ENCODE measurements at places on chromosomes 3 and 15.

GRCh38 chr3:155308831-155309230 is 15.3 kb upstream of the STRIT1 start:
- peak; percentile 63 for DNase-seq

DNA sequence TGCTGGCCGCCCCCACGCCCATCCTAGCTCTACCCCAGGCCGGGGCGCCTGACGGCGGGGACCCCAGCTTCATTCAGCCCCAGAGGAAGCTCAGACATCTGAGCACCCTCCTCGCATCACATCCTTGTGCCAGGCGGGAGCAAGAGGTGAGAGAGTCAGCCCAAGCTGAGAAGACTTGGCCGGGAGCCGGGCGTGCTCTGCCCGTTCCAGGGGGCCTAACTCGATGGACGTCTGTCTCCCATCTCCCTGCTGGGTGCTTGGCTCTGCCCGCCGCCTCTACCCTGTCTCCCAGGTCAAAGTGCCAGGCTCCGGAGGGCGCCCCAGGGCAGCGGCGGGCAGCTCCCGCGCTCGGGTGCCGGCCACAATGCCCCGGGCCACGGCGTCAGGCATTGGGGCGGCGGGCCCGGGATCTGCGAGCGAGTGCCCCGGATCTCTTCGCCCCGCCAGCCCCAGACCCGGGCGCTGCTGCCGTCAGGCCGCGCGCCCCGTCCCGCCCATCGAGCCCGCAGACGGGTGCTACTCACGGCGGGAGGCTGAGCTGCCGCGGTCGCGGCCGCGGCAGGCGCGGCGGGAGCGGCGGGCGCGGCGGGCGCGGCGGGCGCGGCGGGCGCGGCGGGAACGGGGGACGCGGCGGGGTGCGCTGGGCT is 388 bp downstream of the DAPK2 start:
- DNase-seq = peak; percentile 13

DNA sequence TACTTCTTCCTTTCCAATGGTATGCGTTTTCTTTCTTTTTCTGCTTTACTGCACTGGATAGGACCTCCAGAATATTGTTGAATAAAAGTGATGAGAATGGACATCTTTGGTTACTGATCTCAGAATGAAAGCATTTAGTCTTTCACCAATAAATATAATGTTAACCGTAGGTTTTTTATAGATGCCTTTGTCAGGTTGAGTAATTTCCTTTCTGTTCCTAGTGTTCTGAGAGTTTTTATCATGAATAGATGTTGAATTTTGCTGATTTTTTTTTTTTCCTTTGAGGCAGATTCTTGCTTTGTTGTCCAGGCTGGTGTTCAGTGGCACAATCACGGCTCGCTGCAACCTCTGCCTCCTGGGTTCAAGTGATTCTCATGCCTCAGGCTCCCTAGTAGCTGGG is 158.4 kb downstream of the KLHL25 start:
- no peak for DNase-seq

DNA sequence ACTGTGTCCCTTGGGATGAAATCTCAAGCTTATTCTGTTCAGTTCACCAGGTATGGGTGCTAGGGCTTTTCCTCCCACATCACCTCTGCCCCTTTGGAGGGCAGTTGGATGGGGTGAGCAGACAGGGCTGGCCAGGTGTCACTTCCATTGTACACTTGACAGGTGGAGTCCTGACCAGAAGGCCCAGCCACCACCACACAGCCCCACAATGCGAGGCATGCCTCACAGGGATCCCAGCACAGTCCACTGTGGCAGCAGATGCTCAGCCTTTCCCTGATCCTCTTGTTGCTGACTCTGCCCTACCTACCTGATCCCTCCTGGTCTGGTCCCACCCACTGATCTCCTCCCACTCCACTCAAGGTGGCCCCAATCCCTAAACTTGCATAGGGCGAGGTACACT is 88.2 kb downstream of the ANP32A start:
- no peak for DNase-seq

- no peak for DNase-seq
Measured at GRCh38 chr3:9791127-9791526, 1.1 kb downstream of the TADA3 start.

DNA sequence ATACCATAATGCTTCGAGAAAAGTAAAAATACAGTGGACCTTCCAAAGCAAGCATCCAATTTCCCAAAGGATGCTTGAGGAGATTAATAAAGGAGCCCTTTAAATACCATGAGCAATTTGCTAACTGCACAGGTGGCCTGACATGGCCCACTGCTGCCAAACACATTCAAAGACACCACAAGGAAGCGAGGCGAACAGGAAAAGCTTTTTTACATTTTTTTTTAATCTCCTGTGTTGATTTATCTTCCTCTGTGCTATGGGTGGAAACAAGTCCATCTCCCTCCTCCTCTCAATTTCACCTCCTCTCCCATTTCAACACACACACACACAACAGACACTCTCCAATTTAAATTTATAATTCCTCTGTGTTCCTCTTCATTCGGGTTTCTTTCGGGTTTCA is 243.4 kb downstream of the IGSF11 start:
- DNase-seq = no peak

DNA sequence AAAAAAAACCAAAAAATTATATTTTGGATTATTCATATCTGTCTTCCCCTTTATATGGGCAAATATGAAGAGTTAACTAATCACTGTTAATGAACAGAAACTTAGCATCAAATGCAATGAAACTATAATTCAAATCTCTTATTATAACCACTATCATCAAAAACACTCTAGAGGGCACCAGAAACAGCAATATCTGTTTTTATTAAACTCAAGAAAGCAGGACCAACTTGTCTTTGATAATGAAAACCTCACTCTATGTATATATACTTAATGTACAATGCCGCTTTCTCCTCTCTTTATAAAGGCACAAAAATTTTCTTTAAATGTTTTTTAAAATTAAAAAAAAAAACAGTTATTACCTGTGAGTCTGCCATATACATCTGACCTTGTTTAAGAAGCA is 92.7 kb downstream of the UACA start:
- DNase-seq = peak; percentile 29

DNA sequence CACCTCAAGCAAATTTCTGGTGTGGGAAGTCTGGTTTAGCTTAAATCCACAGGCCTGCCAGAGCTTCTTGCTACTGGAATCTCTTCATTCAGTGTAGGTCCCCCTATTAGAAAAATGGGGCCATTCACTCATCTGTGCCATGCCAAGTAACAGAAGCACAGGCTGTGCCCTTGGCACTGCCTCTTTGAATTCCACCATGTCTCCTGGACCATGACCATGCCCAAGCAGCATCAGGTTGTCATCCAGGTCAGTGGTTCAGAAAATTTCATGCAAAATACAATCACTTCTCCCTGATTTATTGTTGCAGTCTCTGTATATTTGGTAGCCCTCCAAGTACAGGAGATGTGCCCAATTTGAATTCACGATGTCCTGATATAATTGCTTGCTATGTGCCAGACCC is 602.1 kb upstream of the ZNF385D start:
- DNase-seq = no peak

DNA sequence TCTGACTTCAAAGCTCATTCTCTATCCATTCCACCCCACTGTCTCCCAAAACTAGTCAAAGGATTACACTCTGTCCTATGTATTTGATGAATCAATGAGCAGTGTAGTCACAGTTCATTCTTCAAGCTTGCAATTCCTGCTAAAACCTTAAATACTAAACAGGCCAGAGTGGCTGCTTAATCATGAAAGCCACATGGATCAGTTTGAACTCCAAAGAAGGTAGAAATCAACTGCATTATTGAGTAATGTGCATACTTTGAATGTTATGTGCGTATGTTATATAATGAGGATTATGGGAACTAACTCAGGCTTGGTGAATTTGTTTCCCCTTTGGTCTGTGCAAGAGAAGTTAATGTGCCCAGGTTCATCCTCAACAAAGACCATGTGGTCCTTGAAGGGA is 45.4 kb downstream of the PRICKLE2 start:
- DNase-seq = no peak

DNA sequence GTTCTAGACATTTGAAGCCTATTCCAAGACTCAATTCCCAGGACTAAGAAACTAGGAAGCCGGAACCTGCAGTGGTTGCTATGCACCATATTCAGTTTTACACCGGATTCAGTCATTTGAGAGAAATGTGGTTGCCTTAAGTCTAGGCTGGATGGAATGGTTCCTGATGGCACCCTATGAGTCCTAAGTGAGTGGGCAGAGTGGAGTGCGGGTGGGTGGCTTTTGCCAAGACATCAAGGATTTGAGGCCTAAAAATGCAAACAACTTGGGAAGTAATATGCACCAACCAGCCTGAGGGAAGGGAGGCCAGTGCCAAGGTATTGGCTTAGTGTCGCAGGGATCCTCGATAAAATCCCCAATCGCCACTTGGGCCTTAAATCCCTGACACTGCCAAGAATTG is 4.2 kb upstream of the CD276 start:
- no peak for DNase-seq

GRCh38 chr15:50067254-50067653 is 51.8 kb downstream of the ATP8B4 start:
- peak; percentile 32 for DNase-seq

GRCh38 chr15:56732886-56733135 is 498 bp downstream of the ZNF280D start:
- no peak for DNase-seq

- DNase-seq = no peak
Measured at GRCh38 chr3:14846226-14846880, 27.6 kb downstream of the FGD5 start.

GRCh38 chr3:50270422-50271224 is 1.7 kb downstream of the SEMA3B start:
- no peak for DNase-seq

DNA sequence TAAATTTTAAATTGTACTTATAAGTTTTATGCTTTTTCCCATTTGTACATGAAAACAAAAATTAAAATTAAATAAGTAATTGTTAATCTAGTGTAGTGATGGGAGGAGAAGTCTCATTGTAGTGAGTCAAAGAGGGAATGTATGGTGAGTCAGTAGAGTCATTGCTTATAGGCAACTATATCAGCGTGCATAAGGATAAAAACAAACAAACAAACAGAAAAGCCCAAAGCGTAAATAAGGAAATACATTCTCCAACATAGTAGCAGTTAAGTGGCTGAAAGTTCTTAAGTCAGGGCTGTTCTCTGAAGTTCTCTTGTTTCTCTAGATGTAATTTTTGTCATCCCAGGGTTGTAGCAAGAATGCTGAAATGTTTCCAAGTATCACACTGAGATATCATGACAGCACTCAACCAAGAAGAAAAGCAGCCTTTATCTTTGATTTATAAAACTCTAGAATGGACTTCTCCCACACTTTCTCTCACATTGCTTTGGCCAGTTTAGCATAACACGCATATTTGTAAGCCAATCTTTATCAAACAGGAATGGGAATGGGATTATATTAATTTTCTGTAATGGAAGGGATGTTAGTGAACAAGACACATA is 184.1 kb upstream of the TP63 start:
- DNase-seq = no peak

GRCh38 chr15:79002581-79002980 is 57.7 kb upstream of the CTSH start:
- peak; percentile 56 for DNase-seq

GRCh38 chr3:197344582-197345318 is 46.3 kb upstream of the DLG1 start:
- no peak for DNase-seq

- DNase-seq = no peak
Measured at GRCh38 chr15:98753726-98754656, 105.7 kb downstream of the IGF1R start.

DNA sequence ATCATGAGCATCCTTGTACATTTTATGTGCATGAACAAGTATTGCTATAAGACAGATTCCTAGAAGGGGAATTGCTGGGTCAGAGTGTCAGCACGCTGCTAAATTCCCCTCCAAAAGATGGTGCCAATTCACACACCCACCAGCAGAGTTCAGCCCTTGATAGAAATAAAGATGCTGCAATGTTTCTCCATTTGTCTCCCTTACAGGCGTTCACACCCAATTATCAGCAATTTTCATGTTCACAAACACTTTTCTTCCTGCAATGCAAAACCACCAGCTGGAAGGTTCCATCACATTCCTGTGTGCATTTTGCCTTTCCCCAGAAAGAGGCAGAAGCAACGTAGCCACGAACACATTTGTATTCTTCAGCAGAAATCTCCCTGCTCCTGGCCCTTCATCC is 3.3 kb upstream of the TAMM41 start:
- DNase-seq = no peak

DNA sequence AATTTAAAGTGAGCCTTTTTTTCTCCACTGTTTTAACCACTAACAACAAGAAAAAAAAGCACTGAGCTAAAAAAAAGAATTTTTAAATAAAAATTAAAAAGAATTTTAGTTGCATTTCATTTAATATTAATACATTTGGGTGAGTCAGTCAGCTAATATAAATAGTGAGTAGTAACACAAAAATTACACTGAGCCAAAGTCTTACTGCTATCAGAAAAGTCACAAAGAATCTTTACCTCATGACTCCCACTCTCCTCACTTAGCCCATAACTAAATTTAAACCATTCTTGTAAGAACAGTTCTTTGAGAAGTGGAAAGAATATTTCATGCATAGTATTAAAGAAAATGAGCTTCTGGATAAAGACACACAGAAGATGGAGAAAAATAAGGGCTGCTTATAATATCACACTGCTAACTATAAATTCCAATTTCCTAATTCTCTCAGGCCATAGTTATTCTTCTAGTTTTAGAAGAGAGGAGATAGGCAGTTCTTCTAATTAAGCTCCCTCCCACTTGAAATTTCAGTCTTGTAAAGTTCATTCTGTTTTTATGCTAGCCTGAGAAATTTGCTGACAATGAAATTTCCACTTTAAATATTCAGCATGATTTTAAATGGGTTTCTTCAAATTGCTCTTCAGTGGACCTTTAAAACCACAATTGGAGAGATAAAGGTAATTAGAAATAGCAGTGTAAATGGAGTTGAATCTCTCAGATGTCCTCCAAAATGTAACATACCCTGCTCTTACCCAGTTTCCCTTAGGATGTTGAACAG is 17.6 kb downstream of the SHQ1 start:
- DNase-seq = no peak

DNA sequence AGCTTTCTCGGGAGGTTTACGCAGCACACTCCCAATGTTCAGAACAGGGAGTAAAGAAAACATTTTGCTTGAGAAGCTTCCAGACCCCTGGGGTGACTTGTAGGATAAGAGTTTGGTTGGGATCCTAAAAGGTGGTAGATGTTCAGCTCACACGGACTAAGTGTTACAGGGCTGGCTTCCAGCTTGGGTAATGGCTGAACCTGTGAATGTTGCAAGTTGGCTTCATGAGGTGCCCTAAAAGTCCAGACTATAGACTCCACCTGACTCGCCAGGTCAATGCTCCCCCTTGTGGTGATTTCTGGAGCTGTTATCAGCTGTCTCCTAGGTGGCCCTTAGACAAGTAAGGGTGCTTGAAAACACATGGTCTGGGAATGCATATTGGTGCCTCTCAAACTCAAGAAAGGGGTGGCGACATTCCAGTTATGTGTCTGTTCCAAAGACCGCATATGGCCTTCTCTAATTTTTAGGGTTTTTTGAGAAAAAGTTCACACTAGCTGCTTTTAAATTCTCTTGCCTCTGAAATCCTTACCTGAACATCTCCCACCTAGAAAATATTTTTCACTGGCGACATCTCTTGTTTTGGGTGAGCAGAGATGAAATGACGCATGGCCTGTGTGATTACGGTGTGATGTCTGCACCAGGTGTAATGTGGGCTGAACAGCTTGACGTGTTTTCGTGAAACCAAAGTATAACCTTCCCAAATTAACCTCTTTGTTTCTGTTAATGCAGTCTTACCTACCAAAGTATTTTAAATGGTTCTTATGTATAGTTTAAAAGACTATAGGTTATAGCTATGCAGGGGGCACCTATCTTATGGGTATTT is 175.7 kb upstream of the KBTBD8 start:
- DNase-seq = peak; percentile 59

Measured in NB4 (cell line).